ENCODE measurements at places on chromosomes 16 and 17. TPM values are rescaled to one million over a fixed set of nuclear protein-coding genes. Genes with fewer than 3 reads are reported as not detected.

TBC1D3K gene
- not detected for polyA plus RNA-seq

KRT17 gene
- 1.8 TPM for polyA plus RNA-seq

CKLF gene
- polyA plus RNA-seq = 60.0 TPM

PPY gene
- not detected for polyA plus RNA-seq

TMC7 gene
- 1.7 TPM for polyA plus RNA-seq

All from GM23338 (cell line).